ENCODE measurements at places on chromosomes 7 and 10.

DNA sequence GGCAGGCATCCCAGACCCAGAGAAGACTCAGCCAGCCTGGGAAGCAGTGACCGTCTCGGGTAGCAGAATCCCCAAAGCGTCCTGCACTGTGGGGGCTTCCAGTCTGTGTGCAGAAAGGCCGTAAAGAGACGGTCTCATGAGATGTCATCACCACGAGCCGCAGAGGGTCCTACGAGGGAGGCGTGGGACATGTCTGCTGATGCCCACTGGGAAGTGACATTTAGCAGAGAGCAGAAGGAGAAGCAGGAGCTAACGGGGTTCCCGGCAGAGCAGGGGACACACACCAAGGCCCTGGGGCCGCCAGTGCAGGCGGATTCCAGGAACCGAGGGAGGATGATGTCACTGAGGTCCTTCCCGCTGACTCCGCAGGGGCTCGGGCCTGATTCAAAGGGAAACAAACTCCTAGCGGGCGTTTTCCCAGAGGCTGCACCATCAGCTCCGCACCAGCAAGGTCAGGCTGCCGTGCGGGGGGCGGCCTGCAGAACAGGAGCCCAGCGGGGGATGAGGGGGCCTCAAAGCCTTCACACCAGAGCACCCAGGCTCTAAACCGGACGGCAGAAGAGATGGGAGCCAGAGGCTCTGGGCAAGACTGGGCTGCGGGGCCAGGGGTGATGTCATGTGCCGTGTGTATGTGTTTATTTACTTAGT lies 85.4 kb upstream of the PDGFA start:
- no peak for DNase-seq

- no peak for DNase-seq
Observed at GRCh38 chr7:70710651-70711050, 421.3 kb upstream of the GALNT17 start.

DNA sequence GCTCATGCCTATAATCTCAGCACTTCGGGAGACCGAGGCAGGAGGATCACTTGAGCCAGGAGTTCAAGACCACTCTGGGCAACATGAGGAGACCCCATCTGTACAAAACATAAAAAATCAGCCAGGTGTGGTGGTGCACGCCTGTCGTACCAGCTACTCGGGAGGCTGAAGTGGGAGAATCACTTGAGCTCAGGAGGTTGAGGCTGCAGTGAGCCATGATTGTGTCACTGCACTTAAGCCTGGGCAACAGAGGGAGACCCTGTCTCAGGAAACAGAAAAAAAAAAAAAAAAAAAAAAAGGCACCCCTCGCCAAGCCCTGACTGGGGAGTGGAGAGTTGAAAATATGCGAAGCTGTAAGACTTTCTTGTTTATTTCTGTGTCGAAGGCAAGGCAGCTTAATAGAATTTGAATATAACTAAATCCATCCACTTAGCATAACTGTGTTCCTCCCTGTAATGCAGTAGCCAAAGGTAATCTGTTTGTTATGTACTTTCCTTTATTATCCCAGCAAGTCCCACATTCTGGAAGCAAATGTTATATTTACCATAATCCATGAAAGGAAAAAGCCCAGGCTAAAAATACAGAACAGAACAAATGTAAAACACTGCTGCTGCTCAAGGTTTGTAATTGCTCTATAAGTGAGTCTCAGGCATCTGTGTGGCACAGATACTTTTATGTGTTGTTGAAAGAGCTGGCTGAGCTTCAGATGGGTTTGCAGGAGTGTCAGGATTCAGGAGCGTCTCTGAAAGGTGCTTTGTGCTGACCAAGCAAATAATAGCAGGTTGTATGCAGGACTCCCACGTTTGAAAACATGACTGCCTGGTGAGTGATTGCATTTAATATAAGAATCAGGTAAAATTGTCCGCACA lies 127.2 kb downstream of the CELF2 start:
- no peak for DNase-seq

DNA sequence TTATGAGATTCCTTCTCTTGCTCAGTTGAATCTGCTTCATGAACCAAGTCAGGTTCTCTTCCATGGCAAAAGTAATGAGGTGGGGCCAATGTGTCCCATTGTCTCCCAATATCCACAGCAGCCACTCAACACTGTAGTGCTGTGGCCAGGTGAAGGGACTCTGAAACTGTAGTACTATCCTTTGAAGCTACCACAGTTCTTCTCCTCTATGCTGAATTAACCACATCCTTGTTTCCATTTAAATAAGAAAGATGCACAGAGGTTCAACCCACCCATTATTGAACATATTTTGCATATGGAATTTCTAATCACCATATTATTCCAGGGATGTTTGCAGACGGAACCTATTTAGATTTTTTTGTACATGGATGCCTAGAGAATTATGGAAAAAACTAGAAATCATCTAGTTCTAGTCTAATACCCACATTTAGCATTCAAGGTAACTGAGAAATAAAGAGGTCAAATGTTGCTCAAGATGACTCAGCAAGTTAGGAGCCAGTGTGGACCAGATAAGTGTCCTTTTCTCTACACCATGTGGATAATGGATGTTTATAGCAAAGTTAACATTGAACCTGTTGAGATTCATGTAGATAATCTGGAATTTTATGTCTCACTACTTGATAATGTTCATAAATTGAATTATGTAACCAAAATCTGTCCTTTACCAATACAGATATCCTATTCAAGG lies 64.5 kb downstream of the LRRTM3 start:
- DNase-seq, result no peak

DNA sequence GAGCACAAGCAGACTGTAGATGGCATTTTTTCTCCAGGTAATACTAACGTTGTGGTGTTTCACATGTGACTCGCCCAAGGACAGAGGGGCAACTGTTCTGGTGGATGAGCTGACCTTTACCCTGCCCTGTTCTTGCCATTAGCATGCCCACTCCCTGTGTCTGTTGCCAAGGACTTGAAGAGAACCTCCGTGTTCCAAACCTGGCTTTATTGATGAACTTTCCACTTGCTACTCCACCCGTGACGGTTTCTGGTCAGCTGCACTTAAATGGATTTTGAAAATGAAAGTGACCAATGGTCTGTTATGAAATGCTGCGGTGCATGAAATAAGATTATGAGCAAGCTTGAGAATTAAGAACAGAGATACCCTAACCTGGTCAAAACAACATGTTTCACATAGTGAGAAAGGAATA lies 30.4 kb downstream of the LRRC4 start:
- DNase-seq, result no peak

DNA sequence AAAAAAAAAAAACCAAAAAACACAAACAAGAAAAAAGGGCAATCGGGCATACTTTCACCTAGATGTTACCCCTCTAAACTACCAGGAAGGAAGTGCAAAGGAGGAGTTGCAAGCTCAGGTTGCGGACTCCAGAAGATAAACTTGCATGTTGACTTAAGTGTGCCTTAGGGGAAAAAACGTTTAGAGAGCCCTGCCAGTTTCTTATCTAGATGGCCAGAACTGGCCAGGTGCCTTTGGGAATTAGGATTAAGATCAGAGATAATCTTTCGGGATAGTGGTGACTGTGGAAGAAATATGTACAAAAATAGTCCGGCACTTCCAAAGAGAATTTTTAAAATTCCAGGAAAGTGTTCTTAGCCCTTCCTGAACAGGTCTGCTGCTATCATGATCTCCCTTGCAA lies 17.6 kb downstream of the EVX1 start:
- DNase-seq, result no peak

GRCh38 chr10:71211053-71211452 lies 1.3 kb upstream of the UNC5B start:
- no peak for DNase-seq

Data from stimulated activated CD8-positive, alpha-beta memory T cell treated with anti-CD3 and anti-CD28 coated beads, Interleukin-4, amount 100 ng/mL, for 4 hours (primary cell).